ENCODE measurements at places on chromosomes 7 and 10. TPM values are rescaled to one million over a fixed set of nuclear protein-coding genes. Genes with fewer than 3 reads are reported as not detected.
A peak's percentile ranks its signal among the peaks of the same experiment; 100 is the strongest.

The ASZ1 gene
- not detected for total RNA-seq

The FBXL13 gene
- total RNA-seq = 0.83 TPM

The GRM3 gene
- total RNA-seq = not detected

The PURB gene
- total RNA-seq = 18.8 TPM

- no peak for DNase-seq
These were observed 11.3 kb upstream of the HABP2 start for GRCh38 chr10:113541549-113541927.

DNA sequence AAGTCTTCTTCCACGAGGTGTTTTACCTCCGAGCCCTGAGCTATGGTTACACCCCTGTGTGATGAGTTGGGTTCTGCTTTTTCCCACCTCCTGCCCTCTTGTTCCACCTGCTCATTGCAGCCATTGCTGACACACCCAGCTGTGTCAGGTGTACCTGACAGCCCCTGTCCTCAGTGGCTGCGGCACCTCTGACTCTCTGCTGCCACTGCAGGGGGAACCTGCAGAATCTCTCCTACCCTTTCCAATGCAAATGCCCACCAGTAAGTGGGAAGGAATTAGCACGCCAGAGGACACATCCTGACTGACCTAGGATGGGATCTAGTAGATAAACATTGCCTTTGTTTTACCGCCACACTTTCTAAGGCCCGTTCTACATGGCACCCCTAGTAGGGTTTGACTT is 600.9 kb upstream of the MKI67 start:
- DNase-seq = no peak

DNA sequence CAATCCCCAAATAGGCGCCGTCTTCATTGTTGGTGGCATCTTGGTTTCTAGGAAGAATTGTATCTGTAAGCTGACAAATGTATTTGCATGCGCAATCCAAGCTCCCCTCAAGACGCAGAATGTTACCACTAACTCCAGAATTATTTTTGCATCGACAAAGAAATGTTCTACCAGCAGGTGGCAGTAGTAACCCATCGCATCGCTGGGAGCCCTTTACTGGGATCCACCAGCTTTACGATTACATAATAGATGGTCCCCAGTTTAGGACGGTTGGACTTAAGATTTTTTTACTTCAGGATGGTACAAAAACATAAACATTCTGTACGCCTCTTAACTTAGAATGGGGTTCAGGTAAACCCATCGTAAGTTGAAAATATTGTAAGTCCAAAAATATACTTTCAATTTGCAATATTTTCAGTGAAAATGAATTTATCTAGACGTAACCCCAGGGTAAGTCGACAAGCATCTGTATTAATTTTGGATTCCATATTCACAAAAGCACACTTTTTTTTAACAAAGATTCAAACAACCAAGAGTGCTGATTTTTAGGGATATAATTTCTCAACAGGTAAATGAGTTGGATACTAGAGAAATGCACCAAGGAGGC is 114.0 kb upstream of the COBL start:
- peak; percentile 66 for DNase-seq

DNA sequence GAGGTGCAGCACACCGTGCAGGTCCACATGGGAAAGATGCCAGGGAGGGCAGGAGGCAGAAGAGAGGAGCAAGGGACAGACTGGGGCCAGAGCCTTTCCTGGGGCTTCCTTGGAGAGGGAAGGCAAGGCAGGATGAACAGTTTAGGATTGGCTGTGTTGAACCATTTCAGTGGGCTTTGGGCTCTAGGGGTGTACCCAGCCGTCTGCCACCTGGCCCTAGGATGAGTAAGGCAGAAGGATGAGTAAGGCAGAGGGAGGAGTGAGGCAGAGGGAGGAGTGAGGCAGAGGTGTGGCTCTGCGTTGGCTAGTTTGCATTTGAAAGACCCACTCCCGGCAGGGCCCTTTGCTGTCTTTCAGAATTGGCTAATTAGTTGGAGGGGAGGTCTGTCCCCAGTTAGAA is 31.5 kb upstream of the PRF1 start:
- no peak for DNase-seq

- no peak for DNase-seq
These were observed 461.5 kb upstream of the C7orf33 start for GRCh38 chr7:148129023-148129422.
